ENCODE measurements at places on chromosomes 5 and 9.
A peak's percentile ranks its signal among the peaks of the same experiment; 100 is the strongest.

- DNase-seq = no peak
These were observed 42.2 kb upstream of the SLC28A3 start for GRCh38 chr9:84382720-84383119.

DNA sequence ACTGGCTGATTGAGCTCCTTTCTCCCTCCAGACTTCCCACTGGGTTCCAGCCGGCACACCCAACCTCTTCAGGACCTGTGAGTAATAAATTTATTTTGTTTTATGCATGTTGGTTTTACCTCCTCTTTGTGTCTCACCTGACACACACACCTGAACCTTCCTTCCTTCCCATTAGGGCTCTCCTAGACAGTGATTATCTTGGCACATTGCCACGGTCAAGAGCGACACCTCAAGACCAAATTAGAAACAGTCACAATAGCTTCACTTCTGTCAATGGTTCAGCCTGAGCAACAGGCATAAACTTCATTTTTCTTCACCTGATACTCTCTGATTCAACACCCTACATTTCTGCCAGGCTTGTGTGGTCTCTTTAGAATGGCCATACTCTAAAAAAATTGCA, 296.3 kb upstream of the SMARCA2 start:
- DNase-seq = no peak

DNA sequence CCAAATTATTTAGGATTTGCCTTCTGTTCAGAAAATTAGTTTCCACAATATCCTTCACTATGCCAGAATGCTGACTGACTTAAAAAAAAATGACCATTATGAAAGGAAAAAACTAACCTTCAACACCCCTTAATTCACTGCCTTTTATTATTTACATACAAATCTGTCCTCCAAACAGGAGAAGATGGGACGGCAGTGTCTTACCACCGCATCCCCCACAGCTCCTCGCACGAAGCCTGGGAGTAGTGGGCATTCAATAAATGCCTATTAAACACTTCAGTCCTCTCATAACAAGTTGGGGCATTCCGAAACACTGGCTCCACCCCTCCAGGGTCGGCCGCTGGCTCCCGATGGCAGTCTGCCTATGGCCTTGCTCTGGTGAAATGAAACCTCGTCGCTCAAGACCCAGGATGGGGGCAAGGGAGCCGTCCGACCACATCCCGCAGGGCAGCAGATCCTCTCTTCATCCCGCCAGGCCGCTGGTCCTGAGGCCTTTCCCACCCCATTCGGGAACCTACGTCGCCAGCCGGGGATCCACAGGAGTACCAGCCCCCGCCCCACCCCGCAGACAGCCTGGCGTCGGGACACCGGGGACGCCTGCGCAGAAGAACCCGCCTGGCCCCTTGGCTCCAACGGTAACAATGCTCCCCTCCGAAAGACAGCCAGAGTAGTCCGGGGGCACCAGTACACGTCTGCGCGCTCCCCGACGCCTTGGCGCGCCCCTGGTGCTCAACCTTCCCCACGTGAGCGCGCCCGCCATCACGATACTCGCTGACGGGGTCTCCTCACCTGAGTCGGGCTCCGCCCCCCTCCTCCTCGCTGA, 613 bp downstream of the ZBTB5 start:
- no peak for DNase-seq

GRCh38 chr9:93958121-93958818, 3.1 kb upstream of the BARX1 start:
- DNase-seq = no peak

DNA sequence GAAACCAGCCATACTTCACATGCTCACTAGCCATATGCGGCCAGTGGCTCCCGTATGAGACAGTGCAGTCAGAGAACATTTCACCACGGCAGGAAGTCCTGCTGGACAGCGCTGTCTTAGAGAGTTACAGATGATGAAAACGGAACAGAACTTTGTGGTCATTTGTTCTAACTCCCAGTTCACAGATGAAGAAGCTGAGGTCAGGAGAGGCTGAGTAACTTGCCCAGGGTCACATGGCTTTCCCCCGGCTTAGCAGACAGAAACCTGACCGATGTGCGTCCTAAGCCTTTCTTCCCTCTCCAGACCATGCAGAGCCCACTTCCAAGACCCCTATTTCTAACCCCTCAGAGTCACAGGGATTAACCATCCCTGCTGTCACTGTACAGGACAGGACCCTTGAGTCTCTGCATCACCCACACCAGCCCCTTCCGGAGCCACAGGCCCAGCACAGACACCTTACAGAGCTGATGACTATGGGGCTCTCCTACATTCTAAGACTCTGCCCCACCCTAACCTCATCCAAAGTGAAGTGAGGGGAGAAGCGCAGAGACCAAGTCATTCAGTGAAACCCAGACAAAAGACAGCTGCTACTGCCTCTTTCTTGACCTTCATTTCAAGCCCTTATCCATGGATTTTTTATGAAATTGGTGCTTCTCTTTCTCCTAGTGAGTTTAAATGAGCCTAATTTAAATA, 86.9 kb downstream of the PTPN3 start:
- DNase-seq = no peak

DNA sequence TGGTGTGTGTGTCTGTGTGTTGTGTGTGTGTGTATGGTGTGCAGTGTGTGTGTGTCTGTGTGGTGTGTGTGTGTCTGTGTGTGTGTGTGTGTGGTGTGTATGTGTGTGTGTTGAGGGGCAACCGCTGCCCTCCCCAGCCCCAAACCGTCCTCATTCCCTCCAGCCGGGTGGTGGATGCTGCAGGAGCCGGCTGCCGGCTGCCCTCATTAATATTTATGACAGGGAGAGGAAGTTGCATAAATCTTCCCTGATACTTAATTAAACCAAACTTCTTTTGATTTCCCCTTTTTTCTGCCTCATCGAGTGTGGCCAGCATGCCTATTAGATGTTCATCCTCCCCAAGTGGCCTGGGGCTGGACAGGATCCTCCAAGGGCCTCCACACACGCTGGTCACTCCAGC, 121.4 kb upstream of the MVB12B start:
- DNase-seq = peak; percentile 9

- no peak for DNase-seq
These were observed 134.3 kb upstream of the CDH9 start for GRCh38 chr5:27172693-27173092.

- DNase-seq = no peak
These were observed 166.1 kb downstream of the SLC28A3 start for GRCh38 chr9:84174486-84174885.

- no peak for DNase-seq
These were observed 2.4 kb downstream of the SOWAHA start for GRCh38 chr5:132815454-132815853.

DNA sequence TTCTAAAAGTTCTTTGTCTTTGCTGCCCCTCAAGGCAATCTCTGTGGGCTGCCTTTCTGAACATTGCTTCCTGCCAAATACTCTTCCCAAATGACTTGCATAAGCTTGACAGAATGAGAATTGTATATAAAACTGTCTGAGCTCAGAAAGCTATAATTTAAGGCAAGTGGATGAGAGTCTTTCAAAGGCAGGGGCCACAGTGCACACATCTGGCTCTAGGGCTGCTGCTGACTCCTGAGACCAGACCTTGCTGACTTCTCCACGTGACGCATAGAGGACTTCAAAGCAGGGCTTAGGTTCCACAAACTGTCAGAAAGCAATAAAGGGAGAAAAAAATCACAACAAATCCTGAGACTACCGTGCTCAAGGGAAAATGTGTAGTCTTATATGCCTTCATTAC, 79.4 kb upstream of the DIRAS2 start:
- peak; percentile 12 for DNase-seq

DNA sequence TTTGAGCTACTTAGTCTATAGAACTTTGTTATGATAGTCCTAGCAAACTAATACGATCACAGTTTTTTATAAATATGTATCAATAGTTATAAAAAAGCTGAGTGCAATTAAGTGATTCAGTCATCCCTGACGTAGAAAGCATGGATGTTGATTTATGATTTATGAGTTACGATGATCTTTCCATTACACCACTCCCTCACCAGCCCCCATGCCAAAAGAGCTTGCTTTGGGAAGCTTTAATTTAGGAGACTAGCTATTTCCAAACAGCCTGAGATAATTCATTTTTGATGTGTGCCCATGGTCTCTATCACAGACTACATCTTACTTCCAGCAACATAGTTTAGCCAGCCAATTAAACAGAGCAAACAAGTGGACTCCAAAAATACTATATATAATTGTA, 256.8 kb downstream of the GABRG2 start:
- no peak for DNase-seq

- no peak for DNase-seq
These were observed 382.6 kb downstream of the RASEF start for GRCh38 chr9:82680179-82680935.

DNA sequence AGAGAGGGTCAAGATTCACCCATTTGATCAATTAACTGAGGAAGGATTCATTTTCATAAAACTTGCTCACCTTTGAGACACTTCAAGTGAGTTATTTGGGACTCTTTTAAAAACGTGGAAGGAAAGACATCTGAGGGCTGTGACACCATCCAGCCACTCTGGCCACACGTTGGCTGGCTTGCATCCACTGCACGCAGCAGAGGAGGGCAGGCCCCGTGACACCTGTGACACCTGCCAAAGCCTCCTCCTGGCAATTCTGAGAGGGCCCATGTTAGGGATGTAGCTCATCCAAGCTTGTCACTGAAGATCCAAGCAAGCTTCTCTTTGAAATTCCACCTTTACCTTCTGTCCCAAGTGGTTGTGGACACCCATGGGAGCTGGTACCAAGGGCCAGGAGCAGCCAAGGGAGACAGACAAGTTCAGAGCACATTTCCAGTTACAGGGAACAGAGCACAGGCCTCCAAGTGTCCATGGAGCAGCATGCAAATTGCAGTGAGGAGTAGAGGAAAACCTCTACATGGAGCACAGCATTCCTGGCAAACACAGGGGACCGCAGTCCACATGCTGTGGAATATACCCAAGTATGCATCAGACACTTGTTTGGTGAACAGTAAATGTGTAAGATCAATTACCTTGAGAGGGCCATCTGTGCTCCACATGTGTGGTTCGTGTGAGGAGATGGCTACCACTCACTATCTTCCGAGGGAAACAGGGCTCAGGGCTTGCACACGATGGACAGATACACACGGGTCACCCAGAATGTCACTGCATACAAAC, 4.8 kb downstream of the PRSS3 start:
- DNase-seq = no peak

DNA sequence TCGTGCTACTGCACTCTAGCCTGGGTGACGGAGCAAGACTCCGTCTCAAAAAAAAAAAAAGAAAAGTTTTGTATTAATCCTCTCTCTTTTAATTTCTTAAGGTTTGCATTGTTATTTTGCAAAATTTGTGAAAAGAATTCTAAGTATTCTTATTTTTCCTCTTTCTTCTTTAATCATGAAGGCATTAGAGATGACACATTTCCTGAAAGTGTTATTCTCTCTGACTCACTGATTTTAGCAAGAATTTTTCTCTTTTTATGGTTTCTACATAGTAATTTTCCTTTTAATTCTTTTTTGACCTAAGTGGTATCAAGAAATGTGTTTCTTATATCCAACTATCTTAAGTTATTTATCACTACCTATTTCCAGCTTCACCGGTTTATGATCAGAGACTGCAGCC, 78.0 kb downstream of the NSUN2 start:
- no peak for DNase-seq

DNA sequence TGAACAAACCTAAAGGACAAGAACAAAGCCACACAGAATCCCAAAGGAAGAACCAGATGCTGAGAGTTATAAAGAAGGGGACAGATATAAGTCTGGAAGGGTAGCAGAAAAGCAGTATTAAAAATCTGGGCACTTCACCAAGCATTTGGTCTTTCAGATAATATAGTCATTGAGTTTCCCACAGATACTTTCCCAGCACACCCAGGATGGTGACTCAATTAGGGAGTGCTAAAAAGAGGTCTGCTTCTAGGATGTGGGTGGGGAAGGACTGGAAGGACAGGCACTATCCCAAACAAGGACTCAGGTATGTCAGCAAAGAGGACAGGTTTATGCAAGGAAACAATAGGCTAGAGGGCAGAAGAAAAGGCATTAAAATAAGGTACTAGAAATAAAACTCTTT, 59.3 kb downstream of the DIAPH1 start:
- DNase-seq = no peak

GRCh38 chr9:114363424-114363823, 24.4 kb downstream of the AKNA start:
- DNase-seq = no peak

DNA sequence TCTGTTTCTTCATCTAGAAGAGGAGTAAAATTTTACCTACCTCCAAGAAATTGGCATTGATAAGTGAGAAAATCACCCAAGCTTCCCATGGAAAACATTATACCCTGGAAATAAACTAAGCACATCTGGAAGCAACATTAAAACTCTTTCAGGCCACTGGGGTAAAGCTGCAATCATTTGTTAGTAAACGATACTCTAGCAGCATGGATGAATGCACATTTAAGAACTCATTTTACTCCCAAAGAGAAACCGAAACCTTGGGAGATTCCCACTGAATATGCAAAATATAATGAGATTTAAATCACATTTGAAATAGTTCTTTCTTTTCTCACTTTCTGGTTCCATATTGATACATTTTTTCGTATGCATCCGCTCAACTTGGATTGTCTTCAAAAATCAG, 467.5 kb downstream of the EFNA5 start:
- no peak for DNase-seq

- DNase-seq = no peak
These were observed 684.6 kb upstream of the ACO1 start for GRCh38 chr9:31699836-31700235.

- no peak for DNase-seq
These were observed 136.9 kb upstream of the ANKH start for GRCh38 chr5:15008476-15008875.

- DNase-seq = no peak
These were observed 47.6 kb downstream of the RGS3 start for GRCh38 chr9:113511047-113511521.

- DNase-seq = no peak
These were observed 192.3 kb downstream of the PALM2AKAP2 start for GRCh38 chr9:109972026-109972882.

GRCh38 chr5:1685066-1685465, 114.6 kb downstream of the MRPL36 start:
- DNase-seq = no peak

DNA sequence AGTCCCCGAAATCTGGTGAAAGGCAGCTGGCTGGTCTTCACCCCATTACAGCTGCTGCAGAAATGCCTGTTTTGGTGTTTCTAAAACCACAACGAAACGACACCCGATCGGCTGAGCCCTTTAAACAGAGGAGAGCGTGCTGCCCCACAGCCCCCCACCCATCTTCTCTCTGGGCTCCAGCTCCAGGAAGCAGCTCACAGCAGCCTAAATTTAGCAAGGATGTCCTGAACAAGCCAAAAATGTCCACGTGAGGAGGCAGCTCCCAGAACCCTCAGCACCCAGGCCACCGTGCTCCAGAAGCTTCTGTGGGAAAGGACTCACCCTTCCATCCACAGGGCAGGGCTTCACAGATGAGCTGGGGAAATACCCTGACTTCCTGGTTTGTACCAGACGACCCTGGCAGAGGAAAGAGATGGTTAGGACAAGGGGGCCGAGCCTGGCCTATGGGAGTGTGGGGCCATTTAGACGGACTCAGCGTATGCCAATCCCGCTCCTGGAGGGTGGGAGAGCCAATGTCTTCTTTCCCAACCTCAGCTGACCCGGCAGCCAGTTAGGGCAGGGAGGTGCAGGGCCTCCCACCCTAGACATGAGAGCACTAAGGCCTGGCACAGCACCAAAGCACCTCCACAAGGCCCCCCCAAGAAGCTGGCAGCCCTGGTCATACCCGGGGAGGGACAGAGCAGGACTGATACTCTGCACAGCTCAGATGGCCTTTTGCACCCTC, 39.1 kb upstream of the SARDH start:
- no peak for DNase-seq
